ENCODE measurements at places on chromosomes 2 and 18.

GRCh38 chr18:5066380-5066977 lies 130.6 kb downstream of the AKAIN1 start:
- DNase-seq = no peak

- DNase-seq = no peak
These were observed 140.5 kb downstream of the LOXHD1 start for GRCh38 chr18:46516555-46516954.

DNA sequence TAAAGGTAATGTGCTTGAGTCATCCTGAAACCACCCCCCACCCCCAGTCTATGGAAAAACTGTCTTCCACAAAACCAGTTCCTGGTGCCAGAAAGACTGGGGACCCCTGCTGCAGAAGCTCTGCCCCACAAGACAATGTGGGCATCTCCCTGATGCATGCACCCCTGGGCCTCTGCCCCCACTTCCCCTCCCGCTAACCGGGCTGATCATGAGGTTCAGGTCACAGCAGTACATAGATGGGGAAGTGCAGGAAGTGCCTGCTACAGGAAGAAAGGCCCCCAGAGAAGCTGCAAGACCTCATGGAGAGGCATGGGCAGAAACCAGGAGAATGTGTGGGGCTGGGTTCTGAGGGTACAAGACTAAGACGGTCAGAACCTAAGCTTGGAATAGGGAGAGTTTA lies 243.4 kb upstream of the ID2 start:
- no peak for DNase-seq

- no peak for DNase-seq
These were observed 5.7 kb upstream of the GPR35 start for GRCh38 chr2:240619506-240620148.

DNA sequence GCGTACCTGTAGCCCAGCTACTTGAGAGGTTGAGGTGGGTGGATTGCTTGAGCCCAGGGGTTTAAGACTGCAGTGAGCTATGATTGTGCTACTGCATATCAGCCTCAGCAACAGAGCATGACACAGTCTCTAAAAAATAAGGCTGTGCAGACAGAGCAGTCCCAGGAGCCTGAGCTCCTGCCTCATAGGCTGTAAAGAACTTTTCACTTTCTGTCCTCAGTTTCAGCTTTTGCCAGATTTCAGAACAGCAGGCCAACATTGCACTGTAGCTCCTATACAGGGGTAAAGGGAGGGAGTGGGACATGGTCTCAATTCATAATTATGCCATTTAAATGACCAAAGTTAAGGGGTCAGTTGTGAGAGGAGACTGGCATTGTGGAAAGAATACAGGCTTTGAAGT lies 150.6 kb downstream of the GALNT1 start:
- no peak for DNase-seq

- no peak for DNase-seq
These were observed 2.5 kb upstream of the EGR4 start for GRCh38 chr2:73295751-73296400.

DNA sequence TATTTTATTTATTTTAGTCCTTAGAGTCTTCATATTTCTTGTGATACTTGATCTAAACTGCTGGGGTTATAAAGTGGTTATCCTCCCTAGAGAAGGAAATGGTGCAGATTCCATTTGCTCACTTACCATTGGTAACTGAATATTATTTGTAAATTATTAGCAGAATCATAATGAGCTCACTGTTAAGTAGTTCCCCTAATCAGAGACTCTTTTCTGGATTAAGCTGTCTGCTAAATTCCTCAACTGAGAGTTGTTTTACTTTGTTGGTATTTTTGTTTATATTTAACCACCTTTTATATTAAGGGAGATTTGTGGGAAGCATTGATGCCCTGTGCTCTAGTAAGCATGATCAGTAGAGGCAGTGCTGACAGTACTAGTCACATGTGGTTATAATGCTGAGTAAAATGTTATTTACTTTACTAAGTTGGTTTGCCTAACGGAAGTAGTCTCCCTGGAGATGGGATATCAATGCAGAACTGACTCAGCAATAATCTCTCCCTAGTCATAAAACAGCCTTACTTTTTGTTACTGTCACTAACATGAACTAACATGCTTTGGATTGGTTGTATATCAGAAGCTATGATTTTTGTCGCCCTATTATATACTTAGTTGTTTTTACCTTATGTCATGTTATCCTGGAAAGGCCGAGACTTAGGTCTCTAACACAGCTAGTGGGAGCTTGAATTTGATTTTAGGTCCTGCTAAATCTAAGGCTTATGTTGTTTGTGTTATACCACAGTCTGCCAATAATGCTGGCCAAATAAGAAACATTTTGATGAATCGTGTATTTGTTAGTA lies 166.7 kb downstream of the MCFD2 start:
- peak; percentile 81 for DNase-seq

DNA sequence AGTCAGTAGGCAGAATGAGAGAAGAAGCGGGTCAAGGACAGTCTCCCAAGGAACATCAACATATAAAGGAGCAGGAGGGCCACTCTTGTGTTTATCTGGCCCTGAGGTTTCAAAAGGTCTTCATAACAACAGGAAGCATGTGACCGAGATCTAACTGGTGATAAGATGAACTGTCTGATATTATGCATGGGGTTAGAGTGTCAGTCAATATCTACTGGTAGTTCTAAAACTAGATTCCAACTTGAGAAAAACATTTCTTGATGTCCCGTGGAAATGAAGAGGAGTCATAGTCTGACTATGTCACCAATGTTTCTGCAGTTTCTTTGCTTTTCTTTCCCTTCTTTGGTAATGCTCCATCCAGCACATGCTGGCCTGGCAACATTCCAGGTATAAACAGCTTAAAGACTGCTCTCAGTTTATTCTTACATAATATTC lies 77.5 kb upstream of the ITPRID2 start:
- no peak for DNase-seq

DNA sequence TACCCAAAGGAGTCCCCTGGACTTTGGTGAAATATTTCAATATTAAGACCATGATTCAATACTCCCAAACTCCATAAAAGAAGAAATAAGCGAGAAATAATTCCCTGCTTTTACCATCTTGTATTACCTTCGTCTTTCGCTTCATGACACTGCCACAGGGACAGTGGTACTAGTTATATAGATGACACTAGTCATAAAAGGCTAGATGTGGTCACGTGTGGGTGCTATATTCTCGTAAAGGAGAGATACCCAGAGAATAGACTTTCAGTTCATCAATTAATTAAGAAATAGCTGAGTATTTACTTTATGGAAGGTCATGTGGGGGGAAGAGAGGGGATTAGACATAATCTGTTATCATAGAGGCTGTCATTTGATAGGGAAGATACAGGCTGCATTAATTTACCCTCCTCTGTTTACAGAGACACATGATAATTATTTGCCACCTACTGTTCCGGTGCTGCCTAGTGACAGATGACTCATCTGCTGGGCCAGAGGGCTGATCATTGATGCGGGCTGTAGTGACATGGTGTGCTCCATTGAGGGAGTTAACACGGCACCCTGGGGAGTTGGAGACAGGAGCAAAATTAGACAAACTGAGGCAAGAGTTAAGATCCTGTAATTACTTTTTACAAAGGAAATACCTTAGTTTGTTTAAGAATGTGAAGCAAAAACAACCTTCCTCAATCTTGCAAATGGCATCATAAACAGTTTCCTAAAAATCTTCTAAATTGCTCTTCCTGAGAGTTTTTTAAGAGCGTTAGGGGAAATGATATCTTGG lies 78.2 kb upstream of the ITGB6 start:
- no peak for DNase-seq

DNA sequence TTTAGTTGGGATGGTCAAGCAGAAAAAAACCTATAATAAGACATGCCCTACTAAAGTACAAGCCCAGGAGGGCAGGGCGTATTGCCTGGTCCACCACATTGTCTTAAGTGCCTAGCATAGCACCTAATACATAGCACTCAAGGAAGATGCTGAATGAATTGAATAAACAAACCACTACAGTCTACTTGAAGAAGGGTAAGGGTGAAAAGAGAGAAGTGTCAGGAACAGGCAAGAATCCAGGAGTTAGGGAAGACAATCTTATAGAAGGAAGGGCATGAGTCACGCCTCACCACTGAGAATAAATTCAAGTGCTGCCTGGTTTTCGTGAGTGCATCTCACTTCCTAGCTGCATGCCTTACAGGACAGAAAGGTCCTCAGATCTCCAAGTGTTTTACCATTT lies 13.9 kb downstream of the SLC19A3 start:
- no peak for DNase-seq

GRCh38 chr2:15145919-15146318 lies 415.2 kb downstream of the NBAS start:
- no peak for DNase-seq

GRCh38 chr2:164478205-164478604 lies 143.1 kb downstream of the GRB14 start:
- no peak for DNase-seq

GRCh38 chr2:120346667-120347358 lies 877 bp downstream of the INHBB start:
- DNase-seq = no peak

Measured in hematopoietic multipotent progenitor cell treated with erythropoietin and hydrocortisone succinate and interleukin-3 and kit ligand, for 17 days (in vitro differentiated cells).